ENCODE measurements at places on chromosomes 4 and X.

DNA sequence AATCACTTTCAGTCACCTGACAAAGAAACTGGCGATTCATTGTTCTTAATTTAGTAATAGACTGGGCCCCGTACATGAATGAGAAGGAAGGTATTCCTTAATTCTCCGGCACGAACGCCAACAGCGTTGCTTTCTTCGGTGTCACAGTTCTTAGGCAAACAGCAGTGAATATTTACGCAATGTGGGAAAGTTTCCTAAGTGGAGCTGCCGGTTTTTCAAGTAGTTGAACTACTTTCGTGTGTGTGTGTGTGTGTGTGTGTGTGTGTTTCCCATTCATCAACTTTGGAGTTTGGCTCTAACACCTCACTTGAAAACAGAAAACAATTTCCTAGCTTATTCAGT, 651 bp downstream of the NXT2 start:
- no peak for DNase-seq

- DNase-seq: no peak
Measured at GRCh38 chr4:181008164-181008563, 1235.0 kb upstream of the TENM3 start.

- DNase-seq: no peak
Measured at GRCh38 chrX:23292354-23292987, 42.2 kb upstream of the PTCHD1 start.

- no peak for DNase-seq
Measured at GRCh38 chr4:123163501-123163900, 233.1 kb upstream of the SPRY1 start.

DNA sequence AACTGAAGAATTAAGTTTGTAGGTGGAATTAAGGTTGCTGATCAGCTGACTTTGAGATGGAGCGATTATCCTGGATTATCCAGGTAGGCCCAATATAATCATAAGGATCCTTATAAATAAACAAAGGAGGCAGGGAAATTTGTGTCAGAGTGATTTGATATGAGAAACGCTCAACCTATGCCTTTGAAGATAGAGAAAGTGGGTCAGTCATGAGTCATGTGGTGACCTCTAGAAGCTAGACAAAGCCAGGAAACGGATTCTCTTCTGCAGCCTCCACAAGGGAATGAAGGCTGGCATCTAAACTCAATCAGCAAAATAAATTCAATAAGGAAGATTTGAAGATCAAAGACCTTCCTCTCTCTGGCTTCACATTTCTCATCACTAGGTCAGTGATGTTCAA, 41.5 kb upstream of the SMIM10 start:
- no peak for DNase-seq

DNA sequence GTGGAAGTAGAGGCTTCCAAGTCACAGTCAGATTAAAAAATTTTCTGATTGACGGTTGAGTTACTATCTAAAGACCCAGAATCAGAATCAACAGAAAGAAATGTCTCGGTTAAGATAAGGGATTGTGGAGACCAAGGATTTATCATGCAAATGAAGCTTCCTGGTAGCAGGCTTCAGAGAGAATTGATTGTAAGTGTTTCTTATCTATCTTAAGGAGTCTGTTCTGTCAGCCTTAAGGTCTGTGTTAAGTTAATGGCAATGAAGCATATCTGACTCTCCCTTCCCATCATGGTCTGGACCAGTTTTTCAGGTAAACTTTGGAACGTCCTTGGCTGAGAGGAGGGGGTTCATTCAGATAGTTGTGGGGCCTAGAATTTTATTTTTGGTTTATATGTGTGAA, 780.2 kb downstream of the FAM133A start:
- DNase-seq: no peak

GRCh38 chrX:46686003-46686645, 72.8 kb downstream of the SLC9A7 start:
- DNase-seq: no peak

DNA sequence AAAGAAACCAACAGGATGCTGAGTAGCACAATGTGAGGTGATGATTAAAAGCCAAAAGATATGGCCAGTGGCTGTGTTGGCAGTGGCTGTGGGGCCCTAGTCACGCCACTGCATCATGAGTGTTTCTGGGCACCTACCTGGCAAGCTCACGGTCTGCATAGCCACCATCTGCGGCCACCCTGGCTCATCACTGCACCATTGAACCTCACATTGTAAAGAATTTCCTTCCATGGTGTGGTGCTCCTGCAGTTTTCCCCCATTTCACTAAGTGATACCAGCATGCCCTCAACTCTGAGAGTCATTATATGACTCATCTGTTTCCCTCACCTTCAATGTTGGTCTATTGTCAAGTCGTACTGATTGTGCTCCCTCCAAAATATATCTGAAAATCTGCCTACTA, 45.5 kb upstream of the CLNK start:
- DNase-seq: no peak

GRCh38 chr4:114597410-114598115, 1.0 kb upstream of the UGT8 start:
- DNase-seq: no peak

DNA sequence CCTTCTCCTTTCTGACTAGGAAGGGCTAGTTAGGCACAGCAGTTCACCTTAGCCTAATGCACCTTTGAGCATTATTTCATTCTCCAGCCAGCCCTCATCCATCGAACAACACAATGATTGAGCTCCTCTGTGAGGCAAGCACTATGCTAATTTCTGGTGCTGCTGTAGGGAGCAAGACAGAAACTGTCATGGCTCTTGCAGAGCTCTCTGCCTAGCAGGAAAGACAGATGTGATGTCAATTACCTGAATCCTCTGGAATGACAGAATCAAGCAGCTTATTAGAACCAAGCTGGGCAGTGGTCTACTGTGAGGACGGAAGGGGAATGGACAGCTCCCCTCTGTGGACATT, 256.1 kb upstream of the NOCT start:
- no peak for DNase-seq

- DNase-seq: no peak
Measured at GRCh38 chrX:43817444-43817843, 64.8 kb downstream of the MAOB start.

GRCh38 chrX:128816919-128817318, 706.4 kb downstream of the SMARCA1 start:
- DNase-seq: no peak

GRCh38 chr4:15482842-15483241, 13.2 kb downstream of the CC2D2A start:
- DNase-seq: no peak

DNA sequence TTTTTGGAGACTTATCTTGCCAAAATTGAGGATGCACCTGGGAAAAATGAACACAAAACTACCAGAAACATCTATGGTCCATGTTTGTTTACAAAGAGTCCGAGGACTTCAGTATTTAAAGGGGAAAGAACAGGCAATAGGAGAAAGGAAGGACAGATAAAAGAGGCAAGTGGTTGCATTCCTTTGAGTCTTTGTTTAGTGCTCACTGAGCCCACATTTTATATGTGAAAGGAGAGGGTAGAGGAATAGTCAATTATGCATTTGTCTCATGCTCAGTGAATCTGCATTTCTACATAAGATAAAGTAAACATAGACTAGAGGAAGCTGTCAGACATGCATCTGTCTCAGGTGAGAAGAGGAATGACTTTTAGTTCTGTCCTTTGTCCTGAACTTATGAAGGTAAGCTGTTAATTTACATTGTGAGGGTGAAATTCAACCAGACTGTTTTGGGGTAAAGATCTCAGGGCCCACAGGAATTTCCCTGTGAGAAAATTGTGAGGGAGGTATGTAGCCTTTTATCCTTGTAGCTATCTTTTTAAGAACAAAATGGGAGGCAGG, 4.5 kb downstream of the DMP1 start:
- DNase-seq: no peak

- no peak for DNase-seq
Measured at GRCh38 chrX:109863811-109864210, 130.8 kb upstream of the ACSL4 start.

GRCh38 chr4:85246055-85246454, 228.9 kb upstream of the ARHGAP24 start:
- no peak for DNase-seq

DNA sequence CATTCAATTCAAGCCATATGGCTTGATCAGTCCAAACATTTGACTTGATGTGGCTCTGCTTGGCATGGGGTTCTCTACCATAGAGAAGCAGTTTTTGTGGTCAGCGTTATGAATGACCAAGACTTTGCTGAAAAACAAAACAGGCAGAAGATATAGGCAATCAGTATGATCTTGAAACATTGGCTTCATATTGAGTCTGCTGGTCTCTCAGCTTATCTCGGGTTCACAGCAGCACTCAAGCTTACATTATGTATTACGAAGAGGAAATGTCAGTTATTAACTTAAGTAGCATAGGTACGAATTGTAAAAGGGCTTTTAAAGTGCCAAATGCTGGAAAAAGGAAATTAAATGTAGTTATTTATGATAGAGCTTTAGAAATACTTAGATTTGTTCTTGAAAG, 99.0 kb downstream of the AFF2 start:
- DNase-seq: no peak

DNA sequence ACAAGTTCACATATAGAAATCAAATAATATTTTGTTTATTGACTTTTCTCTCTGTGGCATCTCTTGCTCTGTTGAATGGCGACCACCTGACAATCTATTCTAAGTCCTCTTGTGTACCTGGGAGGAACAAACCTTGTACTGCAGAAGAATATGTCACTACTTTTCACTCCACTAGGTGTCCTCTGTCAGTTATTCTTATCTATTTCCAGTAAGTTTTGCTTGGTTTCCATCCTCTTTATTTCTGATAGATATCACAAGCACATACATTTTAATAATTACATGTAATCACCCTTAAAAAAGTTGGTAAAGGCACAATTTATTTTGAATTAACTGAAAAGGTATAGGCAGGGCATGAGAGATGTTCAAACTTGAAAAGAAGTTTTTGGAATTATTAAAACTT, 238.4 kb downstream of the SNCA start:
- no peak for DNase-seq

- no peak for DNase-seq
Measured at GRCh38 chr4:16636912-16637630, 261.4 kb downstream of the LDB2 start.

- DNase-seq: no peak
Measured at GRCh38 chr4:102598086-102598761, 97.1 kb downstream of the NFKB1 start.

- no peak for DNase-seq
Measured at GRCh38 chrX:5753291-5753690, 475.4 kb downstream of the NLGN4X start.

DNA sequence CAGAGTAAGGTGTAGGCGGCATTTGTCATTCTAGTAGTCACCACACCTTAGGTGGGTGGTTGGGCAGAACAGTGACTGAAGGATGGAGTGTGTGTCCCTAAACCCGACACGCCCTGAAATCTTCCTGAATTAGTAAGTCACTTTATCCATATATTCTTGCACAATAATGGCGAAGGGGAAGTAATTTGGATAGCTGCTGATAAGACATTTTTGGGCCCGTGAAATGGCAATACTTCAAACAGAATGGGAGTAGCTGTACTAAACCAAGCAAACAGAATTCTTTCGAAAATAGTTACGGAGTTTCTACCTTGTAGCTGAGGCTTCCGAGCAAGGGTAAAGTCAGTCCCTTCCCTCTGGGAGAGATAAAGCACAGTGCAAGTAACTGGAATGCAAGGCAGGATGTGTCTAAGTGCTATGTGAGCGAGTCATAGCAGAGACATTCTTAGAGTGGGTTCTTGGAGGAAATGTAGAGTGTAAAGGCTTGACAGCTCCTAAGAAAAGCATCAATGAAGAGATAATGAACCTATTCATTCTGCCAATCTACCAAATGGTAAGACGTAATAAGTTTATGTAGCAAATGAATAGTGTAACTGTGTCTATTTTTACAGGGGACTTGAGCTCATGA, 72.8 kb downstream of the CLCN5 start:
- no peak for DNase-seq

DNA sequence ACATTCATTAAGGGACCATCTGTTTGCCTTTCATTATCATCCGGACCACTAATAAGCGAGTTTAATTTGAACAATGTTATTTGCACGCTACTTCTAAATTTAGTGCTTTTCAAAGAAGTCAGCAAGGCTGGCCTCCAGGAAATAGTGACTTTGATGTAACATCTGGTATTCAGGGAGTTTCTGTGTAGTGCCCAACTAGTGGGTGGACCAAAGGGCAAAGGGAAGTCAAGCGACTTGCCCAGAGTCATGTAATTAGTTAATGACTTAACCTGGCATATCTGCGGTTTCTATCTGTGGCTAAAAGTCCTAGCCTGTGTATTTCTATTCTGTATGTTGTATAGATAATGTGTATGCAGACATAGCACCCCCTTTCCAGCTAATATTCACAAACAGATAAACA, 56.3 kb upstream of the LCORL start:
- DNase-seq: no peak

Data from activated CD8-positive, alpha-beta memory T cell treated with anti-CD3 and anti-CD28 coated beads, Interleukin-2, amount 50 U/mL, for 48 hours (primary cell).